ENCODE measurements at places on chromosomes 6 and 20.

- no peak for DNase-seq
Measured at GRCh38 chr6:33731751-33732282, 14.9 kb downstream of the IP6K3 start.

DNA sequence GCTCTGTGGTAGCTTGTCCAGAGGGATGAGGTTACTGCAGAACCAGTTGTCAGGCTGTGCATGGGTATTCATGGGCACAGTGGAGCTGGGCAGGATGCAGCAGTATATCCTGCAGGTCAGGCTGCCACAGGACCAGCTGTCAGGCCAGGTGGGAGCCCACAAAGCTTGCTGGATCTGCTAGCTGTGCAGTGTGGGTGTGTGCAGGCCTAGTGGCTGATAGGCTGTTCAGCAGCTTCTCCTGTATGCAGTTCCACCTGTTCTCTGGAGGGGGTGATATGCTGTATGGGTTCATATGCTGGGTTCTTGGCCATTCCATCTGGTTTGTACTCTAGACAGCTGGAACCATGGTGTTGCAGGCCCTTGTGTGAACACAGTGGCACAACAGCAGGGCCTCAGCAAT lies 40.6 kb upstream of the TPD52L1 start:
- no peak for DNase-seq

- no peak for DNase-seq
Measured at GRCh38 chr6:110776413-110776812, 38.9 kb downstream of the CDK19 start.

- no peak for DNase-seq
Measured at GRCh38 chr6:2147261-2147660, 98.1 kb downstream of the GMDS start.

DNA sequence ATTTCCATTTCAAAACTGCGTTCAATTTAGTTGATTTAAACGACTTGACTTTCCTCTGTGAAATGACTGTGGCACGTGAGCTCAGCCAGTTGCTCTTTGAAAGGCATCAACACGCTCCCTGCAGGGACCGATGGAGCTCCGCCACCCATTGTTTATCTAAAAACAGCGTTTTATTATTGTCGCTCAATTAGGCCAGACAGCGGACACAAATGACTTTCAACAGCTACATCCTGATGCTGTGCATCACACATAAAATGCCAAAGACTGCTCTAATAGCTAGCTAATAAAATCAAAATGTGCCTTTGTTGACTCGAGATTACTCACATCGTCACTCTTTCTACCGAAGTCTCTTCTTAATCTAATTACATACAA lies 332.5 kb downstream of the CD83 start:
- DNase-seq: no peak

DNA sequence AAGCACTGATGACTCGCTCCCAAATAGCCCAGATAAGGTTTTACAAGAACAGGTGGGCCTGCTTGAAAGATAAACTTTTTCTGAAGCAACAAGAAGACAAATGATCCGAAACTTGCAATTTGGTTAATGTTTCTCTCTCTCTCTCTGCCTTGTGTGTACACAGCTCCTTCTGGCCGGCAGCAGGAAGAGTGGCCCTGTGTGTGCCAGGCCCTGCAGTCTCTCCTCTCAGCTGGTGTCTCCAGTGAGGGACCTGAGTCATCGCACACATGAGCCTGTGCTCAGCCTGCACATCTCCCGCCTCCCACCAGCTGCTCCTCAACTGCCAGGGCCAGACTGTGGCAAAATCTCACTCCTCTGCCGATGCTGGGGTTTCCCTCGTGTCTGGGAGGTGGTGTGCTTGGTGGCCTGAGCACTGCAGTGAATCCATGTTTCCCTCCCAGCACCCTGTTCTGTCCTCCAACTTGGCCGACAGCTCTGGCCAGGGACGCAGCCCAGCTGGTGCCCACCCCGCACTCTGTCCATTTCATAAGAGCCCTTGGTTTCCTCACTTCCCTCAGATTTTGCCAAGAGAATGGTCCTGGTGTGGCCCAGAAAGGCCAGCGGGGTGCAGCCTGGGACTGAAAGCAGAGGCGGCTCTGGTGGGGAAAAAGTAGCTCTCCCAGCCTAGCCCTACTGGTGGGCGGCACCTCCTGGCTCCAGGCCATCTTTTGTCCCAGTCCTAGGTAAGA lies 49.4 kb downstream of the ERMARD start:
- no peak for DNase-seq

DNA sequence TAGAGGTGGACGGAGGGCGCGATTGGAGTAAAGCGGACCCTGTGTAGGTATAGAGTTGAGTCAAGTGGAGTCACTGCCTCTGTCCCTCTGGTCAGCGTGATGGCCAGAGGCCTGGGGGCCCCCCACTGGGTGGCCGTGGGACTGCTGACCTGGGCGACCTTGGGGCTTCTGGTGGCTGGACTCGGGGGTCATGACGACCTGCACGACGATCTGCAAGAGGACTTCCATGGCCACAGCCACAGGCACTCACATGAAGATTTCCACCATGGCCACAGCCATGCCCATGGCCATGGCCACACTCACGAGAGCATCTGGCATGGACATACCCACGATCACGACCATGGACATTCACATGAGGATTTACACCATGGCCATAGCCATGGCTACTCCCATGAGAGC lies 479 bp downstream of the SLC39A7 start:
- DNase-seq: no peak

GRCh38 chr6:82712826-82713225 lies 349.2 kb downstream of the TPBG start:
- no peak for DNase-seq

DNA sequence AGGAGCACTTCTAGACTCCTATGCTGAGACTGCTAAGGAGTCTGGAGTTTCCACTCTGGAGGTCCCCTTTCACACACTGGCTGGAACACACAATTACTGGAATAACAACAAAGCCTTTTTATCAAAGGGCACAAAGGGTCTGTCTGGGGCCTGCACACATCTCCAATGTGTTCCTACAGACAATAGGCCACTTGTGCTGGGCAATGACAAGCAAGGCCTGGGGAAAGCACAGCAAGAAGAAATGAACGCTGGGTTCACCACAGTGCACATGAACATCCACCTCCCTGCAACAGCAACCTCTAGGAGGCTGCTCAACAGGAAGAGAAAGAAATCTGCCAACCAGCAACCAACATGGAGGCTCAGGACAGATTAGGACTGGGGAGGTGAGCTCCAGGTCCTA lies 43.9 kb downstream of the TRPC4AP start:
- no peak for DNase-seq

DNA sequence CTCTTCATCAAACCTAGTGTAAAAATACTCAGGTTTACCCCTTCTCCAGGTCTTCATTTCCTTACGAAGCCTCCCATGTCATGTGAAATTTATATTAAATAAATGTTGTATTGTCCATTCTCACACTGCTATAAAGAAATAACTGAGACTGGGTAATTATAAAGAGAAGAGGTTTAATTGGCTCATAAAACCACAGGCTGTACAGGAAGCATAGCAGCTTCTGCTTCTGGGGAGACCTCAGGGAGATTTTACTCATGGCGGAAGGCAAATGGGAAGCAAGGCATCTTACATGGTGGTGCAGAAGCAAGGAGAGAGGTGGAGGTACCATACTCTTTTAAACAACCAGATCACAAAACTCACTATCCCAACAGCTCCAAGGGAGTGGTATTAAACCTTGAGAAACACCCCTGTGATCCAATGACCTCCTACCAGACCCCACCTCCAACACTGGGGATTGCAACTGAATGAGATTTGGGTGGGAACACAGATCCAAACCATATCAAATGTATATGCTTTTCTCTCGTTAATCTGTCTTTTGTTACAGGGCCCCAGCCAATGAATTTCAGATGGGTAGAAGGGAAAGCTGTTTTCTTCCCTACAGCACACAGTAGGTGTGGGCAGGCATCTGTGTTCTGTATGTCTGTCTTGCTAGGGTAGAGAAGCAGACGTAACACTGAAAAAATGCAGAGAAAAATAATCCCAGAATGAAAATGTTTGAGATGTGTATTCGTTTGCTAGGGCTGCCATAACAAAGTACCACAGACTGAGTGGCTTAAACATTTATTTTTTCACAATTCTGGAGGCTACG lies 88.0 kb upstream of the BTN3A2 start:
- no peak for DNase-seq
